Stimulated activated CD8-positive, alpha-beta memory T cell treated with anti-CD3 and anti-CD28 coated beads, Interleukin-7, amount 100 ng/mL, for 48 hours (primary cell): ENCODE measurements at places on chromosomes 2 and 18.

GRCh38 chr18:48045744-48046143 is 115.3 kb upstream of the SMAD2 start:
- no peak for DNase-seq

DNA sequence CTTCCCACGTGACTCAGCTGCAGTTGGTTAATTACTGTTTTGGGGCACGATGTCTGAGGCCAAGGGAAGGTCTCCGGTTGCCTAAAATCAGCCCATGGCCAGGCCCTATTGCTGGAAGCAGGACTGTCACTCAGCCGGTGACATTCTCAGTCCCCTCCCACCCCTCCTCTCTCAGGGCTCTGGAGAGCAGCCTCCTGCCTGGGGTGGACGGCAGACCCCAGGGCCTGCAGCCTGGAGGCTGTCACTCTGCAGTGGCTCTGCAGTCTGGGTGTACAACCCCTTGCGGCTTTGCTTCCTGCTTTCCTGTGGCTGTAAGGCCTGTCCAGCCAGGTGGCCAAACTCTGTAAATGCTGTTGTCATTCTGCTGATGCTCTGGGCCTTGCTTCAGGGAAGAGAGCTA is 32.8 kb downstream of the ZBTB7C start:
- no peak for DNase-seq

GRCh38 chr18:40867459-40867858 is 1087.6 kb upstream of the PIK3C3 start:
- no peak for DNase-seq

GRCh38 chr2:231769170-231770136 is 11.6 kb downstream of the PDE6D start:
- no peak for DNase-seq

GRCh38 chr18:79525556-79526467 is 130.1 kb downstream of the NFATC1 start:
- DNase-seq = no peak

DNA sequence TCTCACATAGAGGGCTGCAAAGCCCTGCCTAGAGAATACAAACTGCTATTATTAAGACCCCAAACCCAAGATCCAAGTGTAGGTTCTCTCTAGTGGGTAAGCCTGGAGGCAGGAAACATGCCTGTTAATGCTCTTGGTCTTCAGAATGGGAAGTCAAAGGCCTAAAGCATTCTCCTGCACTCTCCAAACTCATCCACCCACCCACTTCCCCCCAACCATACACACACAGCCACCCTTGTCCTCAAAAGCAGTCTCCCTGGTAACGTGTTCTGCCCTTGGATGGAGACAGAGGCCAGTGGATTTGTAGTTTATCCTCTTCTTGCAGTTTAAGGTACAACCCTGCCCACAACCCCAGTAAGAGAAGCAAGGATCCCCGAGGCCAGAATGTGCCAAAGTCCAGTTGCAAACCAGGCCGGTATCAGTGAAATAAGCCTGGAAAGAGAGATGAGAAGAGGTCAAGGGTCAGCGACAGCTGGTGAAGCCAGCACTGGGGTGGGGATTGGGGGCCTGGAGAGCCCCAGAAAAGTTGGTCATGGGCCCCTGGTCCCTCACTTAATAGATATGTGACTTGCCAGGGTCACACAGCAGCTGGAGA is 23.0 kb downstream of the TMEM247 start:
- no peak for DNase-seq

DNA sequence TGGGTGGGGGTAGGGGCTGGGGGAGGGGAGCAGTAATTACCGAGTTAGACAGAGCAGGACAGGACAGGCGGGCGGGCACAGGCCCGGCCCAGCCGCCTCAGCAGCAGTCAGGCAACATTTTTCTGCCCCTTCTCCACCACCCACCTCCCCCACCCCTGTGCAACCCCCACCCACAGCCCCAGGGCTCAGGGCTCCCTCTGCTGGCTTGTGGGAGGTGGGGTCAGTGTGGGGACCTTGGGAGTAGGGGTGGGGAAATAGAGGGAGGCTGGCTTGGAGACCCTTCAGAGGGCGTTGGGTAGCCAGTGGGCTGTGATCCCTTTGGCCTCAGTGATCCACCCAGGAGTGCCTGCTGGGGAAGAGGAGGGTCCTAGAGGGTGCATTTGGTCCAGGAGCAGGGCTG is 6.4 kb downstream of the WNT6 start:
- DNase-seq = no peak

DNA sequence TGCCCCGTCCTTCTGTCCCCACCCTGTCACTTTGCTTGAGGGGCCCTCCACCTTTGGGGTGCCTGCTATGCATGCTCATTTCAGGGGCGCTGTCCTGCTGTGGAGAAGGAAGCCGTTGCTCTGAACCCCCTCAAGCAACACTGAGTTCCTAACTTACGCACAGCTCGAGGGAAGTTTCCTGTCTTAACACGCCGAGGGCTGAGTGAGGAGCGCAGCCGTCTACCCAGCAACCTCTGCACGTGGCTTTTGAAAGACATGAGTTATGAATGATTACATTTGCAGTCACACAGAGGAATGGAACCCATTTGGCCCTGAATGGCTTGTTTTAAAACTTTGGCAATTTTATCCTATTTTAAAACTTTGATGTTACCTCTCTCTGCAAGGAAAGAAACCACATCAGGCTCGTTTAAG is 14.0 kb downstream of the RAMP1 start:
- no peak for DNase-seq

- no peak for DNase-seq
Measured at GRCh38 chr18:11040823-11041656, 108.3 kb downstream of the PIEZO2 start.

DNA sequence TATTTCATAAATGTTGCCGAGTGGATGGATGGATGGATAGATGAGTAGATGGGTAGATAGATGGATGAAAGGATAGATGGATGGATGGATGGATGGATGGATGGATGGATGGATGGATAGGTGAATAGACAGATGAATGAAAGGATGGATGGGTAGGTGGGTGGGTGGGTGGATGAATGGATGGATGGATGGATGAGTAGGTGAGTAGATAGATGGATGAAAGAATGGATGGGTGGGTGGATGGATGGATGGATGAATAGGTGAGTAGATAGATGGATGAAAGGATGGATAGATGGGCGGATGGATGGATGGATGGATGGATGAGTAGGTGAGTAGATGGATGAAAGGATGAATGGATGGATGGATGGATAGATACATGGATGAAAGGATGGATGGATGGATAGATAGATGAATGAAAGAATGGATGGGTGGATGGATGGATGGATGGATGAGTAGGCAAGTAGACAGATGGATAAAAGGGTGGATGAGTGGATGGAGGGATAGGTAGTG is 104.3 kb downstream of the SMAD7 start:
- no peak for DNase-seq

DNA sequence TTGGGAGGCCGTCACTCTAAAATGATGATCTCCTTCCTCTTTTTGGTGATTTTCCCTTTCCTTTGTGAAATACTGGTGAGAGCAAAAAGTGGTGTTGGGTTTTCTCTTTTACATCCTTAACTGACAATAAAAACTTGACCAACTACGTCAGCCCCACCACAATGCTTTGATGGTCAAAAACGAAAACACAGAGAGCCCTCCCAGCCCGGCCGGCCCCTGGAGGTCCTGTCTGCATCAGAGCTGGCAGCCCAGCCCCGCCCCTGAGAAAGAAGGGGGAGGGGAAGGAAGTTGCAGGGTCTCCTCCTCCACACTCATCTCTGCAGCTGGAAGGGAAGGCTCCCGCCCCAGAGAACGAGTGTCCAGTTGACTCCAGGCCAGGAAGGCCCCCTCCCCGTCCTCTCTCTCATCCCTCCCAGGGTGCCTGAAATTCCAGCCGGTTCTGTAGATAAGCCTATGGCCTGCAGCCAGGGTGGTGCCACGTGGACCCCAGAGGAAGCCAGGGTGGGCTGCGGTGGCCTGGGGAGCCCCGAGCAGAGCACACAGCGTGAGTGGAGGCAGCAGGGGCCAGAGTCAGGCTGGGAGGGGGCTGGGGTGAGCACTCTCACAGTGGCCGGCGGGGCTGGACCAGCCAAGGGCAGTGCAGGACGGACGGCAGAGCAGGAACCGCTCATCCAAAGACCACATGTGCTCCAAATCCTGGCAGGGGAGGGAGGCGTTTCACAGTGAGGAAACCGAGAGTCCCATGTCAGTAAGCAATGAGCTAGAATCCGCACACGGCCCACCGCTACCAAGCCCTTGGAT is 19.8 kb downstream of the BIN1 start:
- no peak for DNase-seq

DNA sequence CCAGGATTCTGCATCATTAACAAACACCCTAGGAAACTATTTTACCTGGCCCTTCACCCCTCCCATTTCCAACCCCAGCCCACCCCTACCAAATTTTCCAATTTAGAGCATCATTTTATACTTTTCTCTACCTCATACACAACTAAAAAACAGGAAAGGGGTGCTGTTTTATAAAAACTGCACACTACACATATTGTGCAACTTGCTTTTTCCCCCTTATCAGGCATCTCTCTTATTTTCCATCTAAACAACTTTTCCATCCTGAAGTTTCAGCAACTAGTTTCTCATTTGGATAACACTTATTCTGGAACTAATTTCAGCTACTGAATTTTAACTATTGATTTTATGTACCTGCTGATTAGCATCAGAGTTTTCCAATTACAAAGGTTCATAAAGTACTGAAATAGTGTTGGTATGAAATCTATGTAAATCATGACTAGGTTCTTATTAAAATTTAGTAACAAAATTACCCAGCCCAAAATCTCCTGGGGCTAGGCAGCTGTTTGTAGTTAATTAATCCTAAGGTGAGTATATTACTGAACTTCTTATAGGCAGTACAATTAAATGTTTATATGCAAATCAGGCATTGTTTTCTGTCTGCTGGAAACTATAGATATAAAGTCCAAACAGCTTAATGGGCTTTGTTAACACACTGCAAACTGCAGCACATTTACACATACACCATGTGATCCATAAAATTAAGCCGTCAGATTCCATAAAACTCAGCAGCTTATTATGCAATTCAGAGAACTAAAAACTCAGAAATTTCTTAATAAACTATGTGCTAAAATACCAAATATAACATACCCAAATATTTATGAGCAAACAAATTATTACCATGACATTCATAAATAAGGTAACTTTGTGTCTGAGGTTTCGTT is 7.9 kb downstream of the SF3B1 start:
- no peak for DNase-seq

DNA sequence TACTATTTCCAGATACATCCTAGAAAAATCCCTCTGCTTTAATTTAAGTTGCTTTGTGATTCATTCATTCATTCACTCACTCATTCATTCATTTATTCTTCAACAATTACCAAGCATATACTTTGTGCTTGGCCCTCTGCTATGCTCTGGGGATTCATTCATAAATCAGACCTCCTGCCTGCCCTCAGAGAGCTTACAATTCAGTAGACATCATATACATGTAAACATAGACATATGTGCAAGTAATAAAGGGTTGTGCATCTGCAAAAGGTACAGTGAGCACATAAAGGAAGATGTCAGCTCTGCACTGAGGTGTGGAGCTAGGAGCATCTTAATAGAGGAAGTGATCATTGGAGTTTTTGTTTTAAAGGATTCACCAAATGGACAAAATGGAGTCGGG is 189.4 kb downstream of the AGPS start:
- no peak for DNase-seq

- no peak for DNase-seq
Measured at GRCh38 chr2:44543773-44544725, 182.3 kb downstream of the CAMKMT start.

- no peak for DNase-seq
Measured at GRCh38 chr2:234853729-234854128, 98.1 kb upstream of the SH3BP4 start.

DNA sequence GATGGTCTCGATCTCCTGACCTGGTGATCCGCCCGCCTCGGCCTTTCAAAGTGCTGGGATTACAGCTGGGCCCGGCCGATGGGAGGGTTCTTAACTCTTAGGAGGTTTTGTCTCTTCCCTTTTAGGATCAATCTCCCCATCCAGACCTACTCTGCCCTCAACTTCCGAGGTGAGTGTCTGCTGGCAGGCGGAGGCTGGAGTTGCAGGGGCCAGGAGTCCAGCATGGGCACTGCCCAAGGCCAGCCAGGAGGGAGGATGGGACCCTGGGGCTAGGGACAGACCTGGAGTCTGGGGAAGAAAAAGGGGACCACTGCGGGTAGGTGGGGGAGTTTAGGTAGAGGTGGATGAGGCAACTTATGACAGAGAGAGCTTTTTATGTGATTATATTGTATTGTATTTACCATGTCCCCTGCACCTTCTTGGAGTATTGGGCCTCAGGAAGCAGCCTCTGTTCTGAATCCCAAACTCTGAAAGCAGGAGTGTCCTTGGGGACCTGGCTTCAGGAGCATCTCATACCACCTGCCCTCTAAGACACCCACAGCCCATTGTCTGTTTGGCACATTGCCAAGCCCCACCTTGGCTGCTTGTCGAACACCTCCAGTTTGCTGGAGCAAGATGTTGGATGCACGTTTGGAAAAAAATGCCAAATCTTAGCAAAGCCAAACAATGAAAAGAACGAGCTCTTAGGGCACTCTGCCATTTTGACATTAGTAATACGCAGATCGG is 5.6 kb downstream of the DES start:
- no peak for DNase-seq

GRCh38 chr2:96117701-96118588 is 1.6 kb upstream of the ADRA2B start:
- DNase-seq = no peak

- no peak for DNase-seq
Measured at GRCh38 chr18:23134780-23135549, at the start of gene CABLES1. TSS of gene CABLES1 (plus strand) at chr18:23135485. CDS start at chr18:23135763, 278 bp downstream.

DNA sequence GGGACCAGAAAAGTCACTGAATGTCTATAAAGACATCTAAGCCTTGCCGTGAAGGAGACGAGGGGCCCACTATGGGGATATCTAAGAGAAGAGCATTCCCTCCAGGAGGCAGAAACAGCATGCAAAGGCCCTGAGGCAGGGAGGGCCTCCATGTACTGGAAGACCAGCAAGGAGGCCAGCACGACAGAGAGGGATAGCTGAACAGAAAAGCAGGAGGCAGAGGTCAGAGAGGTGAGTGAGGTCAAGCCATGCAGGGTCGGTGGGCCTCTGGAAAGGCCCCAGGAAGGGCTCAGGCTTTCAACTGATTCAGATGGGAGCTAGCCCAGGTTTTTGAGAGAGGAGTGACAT is 5.7 kb downstream of the TRABD2A start:
- DNase-seq = no peak

- no peak for DNase-seq
Measured at GRCh38 chr2:54336977-54337255, 80.9 kb upstream of the TSPYL6 start.

- DNase-seq = no peak
Measured at GRCh38 chr2:240996834-240997140, 1.6 kb upstream of the SNED1 start.

GRCh38 chr2:190618030-190618429 is 30.9 kb upstream of the NAB1 start:
- DNase-seq = no peak

DNA sequence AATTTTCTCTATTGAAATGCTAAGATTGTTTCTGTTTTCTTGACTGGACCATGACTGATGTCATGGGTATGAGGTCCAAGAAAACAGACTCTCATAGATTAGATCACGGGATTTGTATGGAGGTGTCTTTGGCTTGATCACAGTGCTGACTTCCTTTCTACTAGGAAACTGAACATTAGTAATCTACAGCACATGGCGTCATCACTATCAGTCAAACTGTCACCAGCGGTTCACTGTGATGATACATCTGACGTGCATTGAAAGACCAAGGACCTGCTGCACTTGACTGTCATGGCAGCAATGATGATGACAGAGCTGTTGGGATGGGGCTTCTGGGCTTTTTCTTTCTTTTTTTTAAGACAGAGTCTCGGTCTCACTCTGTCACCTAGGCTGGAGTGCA is 28.2 kb upstream of the IMPA2 start:
- no peak for DNase-seq
